ENCODE measurements at places on chromosomes 7 and 10. TPM values are rescaled to one million over a fixed set of nuclear protein-coding genes. Genes with fewer than 3 reads are reported as not detected.

DNA sequence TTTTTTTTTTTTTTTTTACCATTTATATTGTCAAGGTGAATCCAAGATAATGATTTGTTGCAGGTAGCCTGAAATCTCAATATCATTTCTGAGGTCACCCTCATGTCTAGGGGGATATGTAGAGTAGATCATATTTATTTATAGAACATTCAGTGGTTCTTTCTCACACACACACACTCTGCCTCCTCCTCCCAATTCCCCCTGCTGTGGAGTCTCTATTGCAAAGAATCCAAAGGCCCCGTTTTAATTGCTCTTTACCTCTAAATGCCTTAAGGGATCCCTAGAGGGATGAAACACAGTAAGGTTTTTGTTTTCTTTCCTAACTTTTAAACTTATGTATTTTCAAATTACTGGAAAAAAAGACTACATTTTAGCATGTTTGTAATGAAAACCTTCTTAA, 170.0 kb downstream of the PRKG1 start:
- H3K4me1 ChIP-seq: no peaks in the 10 kb centered on the region
- no peak for DNase-seq

GRCh38 chr7:85529831-85530230, 343.0 kb upstream of the SEMA3D start:
- no peaks in the 10 kb centered on the region for H3K27me3 ChIP-seq
- DNase-seq: no peak
- H3K27ac ChIP-seq: no peak overlapping the region
- no peaks in the 10 kb centered on the region for H3K4me1 ChIP-seq

DNA sequence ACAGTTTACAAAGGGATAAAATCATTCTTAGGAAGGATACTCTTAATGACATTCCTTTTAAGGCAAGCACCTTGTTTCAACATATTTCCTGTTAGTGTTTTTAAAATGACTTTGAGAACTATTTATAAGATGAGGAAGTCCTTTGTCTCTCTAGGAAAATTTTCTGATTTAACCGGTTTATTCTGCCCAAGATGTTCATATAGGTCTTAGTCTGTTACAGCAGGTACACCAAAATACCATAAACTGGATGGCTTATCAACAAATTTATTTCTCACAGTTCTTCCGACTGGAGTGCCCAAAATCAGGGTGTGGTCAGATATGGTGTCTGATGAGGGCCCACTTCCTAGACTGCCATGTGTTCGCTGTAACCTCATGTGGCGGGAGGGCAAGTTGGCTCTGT, 77.9 kb downstream of the GSAP start:
- H3K36me3 ChIP-seq: peaks cover 7% of the 10 kb centered on the region
- H3K27me3 ChIP-seq: no peaks in the 10 kb centered on the region
- no peak overlapping the region for H3K4me3 ChIP-seq
- H3K4me1 ChIP-seq: peaks cover 35% of the 10 kb centered on the region
- DNase-seq: peak; percentile 22
- H3K27ac ChIP-seq: peak overlapping the region; percentile 81

GRCh38 chr7:17355050-17355449, 56.6 kb downstream of the AHR start:
- DNase-seq: no peak
- H3K4me3 ChIP-seq: no peak overlapping the region
- H3K27ac ChIP-seq: no peak overlapping the region
- no peaks in the 10 kb centered on the region for H3K36me3 ChIP-seq
- H3K4me1 ChIP-seq: no peaks in the 10 kb centered on the region

GRCh38 chr7:66140924-66141323, 26.3 kb downstream of the CRCP start:
- H3K36me3 ChIP-seq: peaks cover 12% of the 10 kb centered on the region
- DNase-seq: no peak
- no peak overlapping the region for H3K27ac ChIP-seq
- no peaks in the 10 kb centered on the region for H3K27me3 ChIP-seq
- H3K4me3 ChIP-seq: no peak overlapping the region

GRCh38 chr7:44486693-44487092, 3.8 kb downstream of the NUDCD3 start:
- peaks cover 33% of the 10 kb centered on the region for H3K4me1 ChIP-seq
- H3K36me3 ChIP-seq: peaks cover 52% of the 10 kb centered on the region
- H3K27ac ChIP-seq: no peak overlapping the region

GRCh38 chr7:101854084-101854865, 36.8 kb downstream of the CUX1 start:
- H3K27me3 ChIP-seq: no peaks in the 10 kb centered on the region
- H3K27ac ChIP-seq: no peak overlapping the region
- H3K4me1 ChIP-seq: peaks cover 24% of the 10 kb centered on the region

GRCh38 chr10:102620591-102621442, 23.5 kb upstream of the TRIM8 start:
- DNase-seq: no peak
- H3K4me3 ChIP-seq: no peak overlapping the region
- H3K4me1 ChIP-seq: peaks cover 14% of the 10 kb centered on the region
- H3K27ac ChIP-seq: no peak overlapping the region

- no peaks in the 10 kb centered on the region for H3K27me3 ChIP-seq
- no peak overlapping the region for H3K4me3 ChIP-seq
- H3K27ac ChIP-seq: no peak overlapping the region
- peaks cover 19% of the 10 kb centered on the region for H3K4me1 ChIP-seq
Measured at GRCh38 chr10:6912424-6912823, 332.3 kb upstream of the PRKCQ start.

- no peaks in the 10 kb centered on the region for H3K36me3 ChIP-seq
- no peak overlapping the region for H3K4me3 ChIP-seq
- DNase-seq: no peak
- H3K27ac ChIP-seq: no peak overlapping the region
- H3K27me3 ChIP-seq: no peaks in the 10 kb centered on the region
Measured at GRCh38 chr10:59060852-59061251, 115.6 kb upstream of the PHYHIPL start.

- no peaks in the 10 kb centered on the region for H3K36me3 ChIP-seq
- H3K4me1 ChIP-seq: peaks cover 36% of the 10 kb centered on the region
Measured at GRCh38 chr10:48633381-48634197, 28.7 kb upstream of the ARHGAP22 start.

GPR146 gene
- polyA plus RNA-seq: 16.7 TPM

ZDHHC4 gene
- polyA plus RNA-seq: 42.0 TPM

PGAM2 gene
- 1.4 TPM for polyA plus RNA-seq

ASIC3 gene
- polyA plus RNA-seq: 5.0 TPM

FRG2B gene
- not detected for polyA plus RNA-seq

TMEM225B gene
- polyA plus RNA-seq: 0.61 TPM

All from B cell (primary cell).